ENCODE measurements at places on chromosomes 3 and 15.

GRCh38 chr3:169295126-169295525, 368.4 kb downstream of the MECOM start:
- DNase-seq: no peak

GRCh38 chr3:107704477-107704876, 181.7 kb downstream of the BBX start:
- DNase-seq: no peak

DNA sequence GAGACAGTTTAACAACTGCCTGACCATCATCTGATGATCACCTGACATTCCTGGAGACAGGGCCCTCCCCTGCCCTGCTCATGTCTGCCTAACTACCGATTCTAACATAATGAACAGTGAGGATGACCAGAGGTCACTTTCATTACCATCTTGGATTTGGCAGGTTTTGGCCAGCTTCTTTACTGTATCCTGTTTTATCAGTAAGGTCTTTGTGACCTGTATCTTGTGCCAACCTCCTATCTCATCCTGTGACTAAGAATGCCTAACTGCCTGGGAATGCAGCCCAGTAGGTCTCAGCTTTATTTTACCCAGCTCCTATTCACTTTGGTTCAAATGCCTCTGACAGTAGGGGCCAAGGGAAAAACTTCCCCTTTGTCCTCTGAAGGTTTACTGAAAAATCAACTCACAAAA, 40.2 kb downstream of the METTL6 start:
- DNase-seq: no peak

- DNase-seq: no peak
These were observed 34.9 kb upstream of the CMC1 start for GRCh38 chr3:28206479-28206878.

GRCh38 chr3:52742418-52743041, 28.2 kb downstream of the NEK4 start:
- no peak for DNase-seq

DNA sequence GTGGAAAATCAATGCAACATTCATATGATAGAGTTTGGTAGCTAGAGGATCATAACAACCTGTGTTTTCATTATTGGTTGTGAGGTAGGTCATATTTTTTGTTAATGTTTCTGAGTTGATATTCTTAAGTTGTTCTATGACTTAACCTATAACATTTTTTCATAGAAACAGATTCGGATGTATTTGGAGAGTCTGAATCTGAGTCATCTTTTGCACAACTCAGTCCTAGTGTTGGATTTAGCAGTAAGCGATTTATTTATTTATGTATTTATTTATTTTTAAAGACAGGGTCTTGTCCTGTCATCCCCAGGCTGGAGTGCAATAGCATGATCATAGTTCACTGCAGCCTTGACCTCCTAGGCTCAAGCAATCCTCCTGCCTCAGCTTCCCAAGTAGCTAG, 292.8 kb upstream of the ZNF717 start:
- DNase-seq: no peak

- no peak for DNase-seq
These were observed 111.1 kb upstream of the CBLB start for GRCh38 chr3:105979961-105980360.

DNA sequence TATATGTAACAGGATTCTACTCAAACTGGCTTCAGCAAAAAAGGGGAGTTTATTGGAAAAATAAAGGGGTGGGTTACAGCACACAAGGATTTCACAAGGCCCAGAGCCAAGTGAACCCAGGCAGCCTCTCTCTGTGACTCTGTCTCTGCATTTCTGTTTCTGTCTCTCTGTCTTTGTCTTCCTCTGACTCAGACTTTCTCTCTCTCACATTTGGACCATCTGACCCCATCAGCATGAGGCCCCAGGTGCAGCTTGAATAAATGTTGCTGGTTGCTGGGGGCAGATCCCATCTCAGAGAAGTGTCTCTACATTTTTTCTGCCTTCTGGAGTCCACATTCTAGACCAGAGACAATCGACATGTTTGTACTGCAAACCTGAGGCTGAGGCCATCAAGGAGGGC, 45.0 kb downstream of the RPLP1 start:
- DNase-seq: no peak

- DNase-seq: no peak
These were observed 6.3 kb upstream of the SMAD3 start for GRCh38 chr15:67059127-67059553.

DNA sequence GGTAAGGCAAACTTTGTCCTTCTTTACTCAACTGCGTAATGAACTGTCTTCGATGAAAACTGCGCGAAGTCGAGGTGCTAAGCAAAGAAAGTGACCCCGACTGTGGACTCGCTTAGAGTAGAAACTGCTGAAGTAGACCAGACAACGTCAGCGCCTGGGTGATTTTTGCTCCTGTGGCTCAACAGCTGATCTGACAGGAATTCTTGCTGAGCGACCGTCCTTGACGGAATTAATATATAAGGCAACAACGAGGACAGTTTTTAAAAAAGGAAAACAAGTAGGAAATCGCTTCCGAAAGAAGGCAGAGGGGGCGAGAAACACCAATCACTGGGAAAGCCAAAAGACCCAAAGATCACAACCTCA, 541 bp downstream of the RPS27L start:
- no peak for DNase-seq

DNA sequence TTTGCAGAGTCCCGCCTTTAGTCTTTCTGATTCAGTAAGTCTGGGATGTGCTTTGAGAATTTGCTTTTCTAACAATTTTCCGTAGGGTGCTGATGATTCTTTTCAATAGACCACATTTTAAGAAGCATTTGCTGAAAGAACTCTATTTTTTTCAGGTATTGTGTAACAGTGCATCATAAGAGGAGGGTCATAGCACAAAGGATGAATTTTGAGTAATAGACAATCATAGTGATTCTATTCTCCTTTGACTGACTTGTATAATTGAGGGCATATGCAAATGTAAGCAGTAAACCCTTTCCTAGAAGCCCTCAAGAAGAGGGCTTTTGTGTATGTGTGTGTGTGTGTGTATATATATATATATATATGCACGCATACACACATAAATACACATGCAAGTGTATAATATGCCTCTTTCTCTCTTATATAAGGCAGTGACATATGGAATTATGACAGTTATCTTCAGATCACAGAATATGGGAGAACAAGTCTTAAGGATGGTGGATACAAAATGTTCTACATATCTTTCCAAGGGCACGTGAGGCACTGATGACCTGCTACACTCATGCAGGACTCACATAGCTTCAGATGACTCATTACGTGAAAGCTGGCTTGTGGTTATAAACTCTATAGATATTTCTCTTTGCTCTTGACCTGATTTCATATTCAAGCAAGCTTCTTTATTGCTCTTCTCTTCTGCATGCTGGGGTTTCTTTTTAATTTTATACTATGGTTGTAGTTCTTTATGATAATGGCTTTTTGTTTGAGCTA, 6.5 kb upstream of the PLSCR1 start:
- no peak for DNase-seq

DNA sequence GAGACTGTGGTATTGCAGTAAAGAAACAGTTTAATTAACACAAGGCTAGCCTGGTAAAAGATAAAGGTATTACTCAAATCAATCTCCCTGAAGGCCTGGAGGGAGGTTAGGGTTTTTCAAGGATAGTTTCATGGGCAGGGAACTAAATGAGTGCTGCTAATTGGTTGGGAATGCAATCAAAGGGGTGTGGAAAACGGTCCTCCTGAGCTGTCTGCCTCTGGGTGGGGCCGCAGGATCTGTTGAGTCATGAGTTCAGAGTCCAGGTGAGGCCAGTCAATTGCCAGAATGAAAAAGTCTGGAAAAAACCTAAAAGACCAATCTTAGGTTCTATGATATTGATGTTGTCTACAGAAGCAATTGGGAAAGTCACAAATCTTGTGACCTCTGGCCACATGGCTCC, 293.2 kb downstream of the MCTP2 start:
- DNase-seq: no peak

- no peak for DNase-seq
These were observed 27.3 kb downstream of the DUSP7 start for GRCh38 chr3:52029053-52029452.

DNA sequence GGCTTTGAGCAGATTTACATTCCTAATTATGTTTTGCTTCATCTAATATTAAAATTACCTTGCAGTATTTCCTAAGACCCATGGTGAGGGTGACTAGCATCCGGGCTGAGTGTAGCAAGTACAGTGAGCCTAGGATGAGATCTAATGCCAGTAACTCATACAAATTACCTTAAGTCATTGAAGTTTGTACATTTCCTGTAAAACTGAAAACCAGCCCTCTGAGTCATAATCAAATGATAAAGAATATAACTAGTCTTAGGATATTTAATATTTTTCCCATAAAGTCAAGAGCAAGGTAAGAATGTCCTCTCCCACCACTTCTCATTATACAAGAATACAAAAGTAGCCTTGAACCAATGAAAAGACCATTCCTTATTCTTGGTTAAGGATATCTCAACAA, 54.8 kb upstream of the CHRM5 start:
- DNase-seq: no peak

DNA sequence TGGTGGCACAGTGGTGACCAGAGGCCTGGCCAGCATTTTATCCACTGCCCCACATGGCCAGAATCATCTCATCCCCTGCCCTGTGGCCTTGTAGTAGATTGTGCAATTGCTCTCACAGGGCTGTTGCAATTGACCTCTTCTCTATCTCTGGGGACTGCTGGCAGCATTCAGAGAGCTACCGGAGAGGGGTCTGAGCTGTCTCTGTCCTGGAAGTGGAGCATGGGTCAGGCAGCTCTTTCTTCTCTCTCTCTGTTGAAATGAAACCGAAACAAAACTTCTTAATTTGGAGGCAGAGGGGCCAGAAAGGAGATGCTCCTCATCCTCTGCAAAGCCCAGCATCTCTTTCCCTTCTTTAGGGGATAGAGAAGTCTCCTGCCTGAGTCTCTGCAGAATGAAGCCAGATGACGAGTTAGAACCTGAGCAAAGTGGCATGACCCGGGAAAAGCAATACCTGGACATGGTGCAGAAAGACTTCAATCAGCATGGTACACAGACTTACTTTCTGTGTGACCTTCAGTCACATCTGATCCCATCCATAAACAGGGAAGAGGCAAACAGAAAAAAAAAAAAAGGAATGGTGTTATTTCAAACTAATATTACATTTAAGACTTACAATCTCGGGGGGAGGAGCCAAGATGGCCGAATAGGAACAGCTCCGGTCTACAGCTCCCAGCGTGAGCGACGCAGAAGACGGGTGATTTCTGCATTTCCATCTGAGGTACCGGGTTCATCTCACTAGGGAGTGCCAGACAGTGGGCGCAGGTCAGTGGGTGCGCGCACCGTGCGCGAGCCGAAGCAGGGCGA, 144.5 kb upstream of the BCL6 start:
- DNase-seq: no peak

GRCh38 chr3:18556001-18556408, 130.9 kb upstream of the SATB1 start:
- no peak for DNase-seq

DNA sequence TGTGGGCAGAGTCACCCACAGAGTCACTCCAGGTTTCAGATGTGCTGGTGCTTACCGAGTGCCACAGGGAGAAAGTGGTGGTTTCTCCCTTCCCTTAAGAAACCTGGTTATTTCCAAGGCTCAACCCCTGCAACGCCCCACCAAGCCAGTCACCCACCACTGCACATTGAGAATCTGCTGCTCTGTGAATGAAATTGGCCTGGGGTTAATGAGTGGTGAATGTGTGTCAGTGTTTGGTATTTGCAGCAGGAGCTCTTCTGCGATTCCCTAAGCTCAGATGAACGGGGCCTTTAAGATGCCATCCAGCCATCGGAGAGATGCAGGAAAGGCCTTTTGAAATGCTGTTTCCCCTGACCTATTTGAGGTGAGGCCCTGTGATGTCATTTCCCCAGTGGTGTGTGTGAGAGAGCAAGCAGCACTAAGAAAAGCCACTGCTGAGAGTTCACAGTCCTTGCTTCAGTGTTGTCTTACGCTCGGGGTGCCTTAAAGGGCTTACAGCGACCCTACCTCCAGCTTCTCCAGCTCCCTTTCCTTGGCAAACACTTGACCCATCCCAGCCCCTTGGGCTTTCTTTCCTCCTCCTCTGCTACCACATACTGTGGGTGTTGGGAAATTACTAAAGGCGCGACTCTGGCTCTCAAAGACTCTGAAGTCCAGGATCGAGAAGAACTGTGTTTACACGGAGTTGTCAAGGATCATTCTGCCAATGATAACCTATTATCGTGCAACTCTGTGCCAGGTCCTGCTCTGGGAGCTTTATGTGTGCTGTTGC, 68.9 kb downstream of the SMAD3 start:
- no peak for DNase-seq

DNA sequence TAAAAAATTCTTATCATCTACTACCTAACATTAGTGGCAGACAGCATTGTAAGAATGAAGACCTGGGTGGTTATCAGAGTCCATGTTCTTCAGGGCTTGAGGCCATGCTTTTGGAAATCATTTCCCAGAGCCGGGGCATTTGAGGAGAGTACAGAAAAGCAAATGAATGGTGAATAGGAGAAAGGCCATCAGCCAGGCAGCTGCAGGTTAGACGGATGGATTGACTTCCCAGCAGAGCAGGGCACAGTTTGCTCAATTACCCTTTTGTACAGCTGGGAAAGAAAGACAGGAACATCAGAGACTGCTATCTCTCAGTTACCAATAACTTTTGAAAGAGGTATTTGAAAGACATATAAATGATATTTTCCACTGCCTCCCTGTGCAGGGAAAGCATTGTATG, 135.6 kb downstream of the ALCAM start:
- DNase-seq: no peak

DNA sequence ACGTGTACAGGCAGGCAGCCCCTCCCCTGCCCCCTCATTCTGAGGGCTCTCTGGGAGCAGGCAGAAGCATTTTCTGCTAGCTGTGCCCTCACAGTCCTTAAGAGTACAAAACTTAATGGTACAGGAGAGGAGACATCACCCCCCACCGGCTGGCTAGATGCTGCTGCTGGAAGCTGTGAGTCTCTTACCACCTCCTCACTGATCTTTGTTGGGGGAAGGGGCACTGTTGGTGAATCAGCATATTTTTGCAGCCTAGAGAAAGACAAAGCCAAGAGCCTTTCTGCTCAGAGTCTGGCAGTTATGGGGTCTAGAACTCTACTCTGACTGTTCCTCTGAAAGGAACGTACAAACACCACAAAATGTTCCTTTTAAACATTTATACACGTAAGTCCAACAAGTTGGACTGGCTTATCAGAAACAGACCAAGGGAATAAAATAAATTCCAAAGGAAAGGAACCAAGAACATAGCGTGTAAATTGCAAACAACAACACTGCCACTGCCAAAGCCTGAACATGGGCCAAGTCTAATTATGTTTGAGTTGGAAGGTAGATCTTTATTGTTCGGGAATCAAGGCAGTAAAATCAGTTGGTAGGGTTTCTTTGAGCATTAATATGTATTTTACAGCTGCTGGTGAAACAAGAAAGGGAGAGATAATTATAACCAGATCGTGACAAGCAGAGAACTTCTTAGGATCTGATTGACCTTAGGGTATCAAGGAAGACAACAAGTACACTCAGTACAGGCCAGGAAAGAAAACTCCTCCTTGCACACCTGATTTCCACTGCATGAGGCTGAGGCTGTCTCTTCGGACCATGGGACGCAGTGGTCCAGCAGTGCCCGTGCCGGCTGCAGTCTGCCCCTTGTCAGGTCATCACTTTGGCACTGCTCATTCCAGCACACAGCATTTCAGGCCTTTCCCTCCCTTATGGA, 27.4 kb downstream of the CLK3 start:
- peak; percentile 29 for DNase-seq
